SK-N-DZ (cell line): ENCODE measurements at places on chromosomes 6 and 20.

DNA sequence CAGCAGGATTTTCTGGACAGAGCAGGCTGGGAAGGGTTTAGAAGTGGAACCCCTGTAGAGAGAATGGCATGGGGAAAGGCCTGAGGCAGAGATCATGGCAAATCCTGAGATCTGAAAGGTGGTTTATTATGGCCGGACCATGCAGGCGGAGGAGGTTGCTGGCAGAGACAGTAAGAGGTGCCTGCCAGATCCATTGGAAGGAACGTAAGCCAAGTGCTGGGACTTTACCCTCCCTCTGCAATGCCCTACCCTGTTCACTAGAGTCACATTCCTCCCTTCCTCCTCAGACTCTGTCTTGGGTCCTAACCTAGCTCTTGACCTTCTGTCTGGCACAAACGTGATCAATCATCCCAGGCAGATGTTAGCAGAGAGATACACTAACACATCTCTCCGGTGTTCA lies 66.4 kb upstream of the SLC22A23 start:
- no peak for DNase-seq

- DNase-seq = no peak
Measured at GRCh38 chr6:29941916-29942274, 437 bp upstream of the HLA-A start.

DNA sequence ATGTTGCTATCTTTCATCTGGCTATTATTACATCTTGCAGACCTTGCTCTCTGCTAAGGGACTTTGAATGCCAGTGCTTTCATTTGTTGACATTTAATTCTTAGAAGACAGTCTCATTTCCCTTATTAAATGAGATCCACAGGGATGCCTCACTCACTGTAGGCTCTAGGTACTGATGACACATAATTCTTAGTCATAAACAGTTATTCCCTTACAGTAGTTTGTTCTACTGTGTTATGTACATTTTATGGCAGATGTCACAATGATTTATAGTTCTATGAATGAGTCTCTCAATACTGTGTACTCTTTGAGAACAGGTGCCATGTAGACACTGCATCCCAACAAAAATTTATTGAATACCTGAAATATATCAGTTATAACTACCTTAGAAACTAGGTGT lies 70.3 kb downstream of the FAM83B start:
- no peak for DNase-seq

- no peak for DNase-seq
Measured at GRCh38 chr6:158083455-158084325, 84.4 kb downstream of the SERAC1 start.

DNA sequence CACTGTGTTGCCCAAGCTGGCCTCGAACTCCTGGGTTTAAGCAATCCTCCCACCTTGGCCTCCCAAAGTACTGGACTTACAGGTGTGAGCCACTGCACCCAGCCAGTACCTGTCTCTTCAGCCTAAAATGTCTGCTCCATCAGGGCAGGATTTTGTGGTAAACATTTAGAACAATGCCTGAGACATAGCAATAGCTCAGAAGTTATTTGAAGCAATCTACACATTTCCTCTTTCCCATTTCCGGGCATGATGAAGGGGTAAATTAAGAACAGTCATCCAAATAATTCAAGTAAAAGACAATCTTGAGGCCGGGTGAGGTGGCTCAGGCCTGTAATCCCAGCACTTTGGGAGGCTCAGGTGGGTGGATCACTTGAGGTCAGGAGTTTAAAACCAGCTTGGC lies 69.0 kb upstream of the ZNF217 start:
- DNase-seq = no peak
